ENCODE measurements at places on chromosomes 11 and 22. TPM values are rescaled to one million over a fixed set of nuclear protein-coding genes. Genes with fewer than 3 reads are reported as not detected.

Gene MN1
- not detected for total RNA-seq

DNA sequence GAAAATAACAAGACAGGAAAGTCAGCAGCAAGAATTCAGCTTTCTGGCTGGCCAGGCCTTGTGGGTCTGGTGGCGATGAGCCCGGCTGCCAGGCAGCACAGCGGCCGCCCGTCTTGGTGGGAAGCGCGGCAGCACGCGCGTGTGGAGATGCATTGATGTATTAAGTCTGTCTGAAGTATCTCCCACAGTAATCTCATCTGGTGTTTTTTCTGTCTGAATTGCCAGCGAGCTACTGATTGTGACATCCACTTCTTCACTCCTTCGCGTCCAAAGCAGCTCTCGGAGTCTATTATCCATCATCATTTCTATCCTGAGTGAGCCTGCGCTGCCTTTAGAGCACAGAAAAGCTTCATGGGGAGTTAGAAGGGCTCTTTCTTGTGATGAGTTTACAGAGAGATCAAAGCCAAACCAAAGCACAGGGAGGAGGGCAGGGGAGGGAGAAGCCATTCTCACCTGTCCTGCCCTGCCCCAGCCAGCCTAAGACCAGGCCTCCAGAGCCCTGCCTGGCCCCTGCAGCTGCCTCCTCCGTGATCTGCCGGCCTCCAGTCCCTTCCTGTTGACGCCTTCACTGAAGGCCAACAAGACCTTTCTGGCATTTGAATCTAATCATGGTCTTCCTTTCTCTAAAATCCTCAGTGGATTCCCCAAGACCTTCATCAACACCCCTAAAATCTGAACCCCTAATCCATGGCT lies 1419.0 kb downstream of the TBC1D22A start:
- DNase-seq, result no peak
- no peak overlapping the region for H3K27ac ChIP-seq
- H3K27me3 ChIP-seq, result peaks cover 3% of the 10 kb centered on the region
- H3K4me1 ChIP-seq, result no peaks in the 10 kb centered on the region

DNA sequence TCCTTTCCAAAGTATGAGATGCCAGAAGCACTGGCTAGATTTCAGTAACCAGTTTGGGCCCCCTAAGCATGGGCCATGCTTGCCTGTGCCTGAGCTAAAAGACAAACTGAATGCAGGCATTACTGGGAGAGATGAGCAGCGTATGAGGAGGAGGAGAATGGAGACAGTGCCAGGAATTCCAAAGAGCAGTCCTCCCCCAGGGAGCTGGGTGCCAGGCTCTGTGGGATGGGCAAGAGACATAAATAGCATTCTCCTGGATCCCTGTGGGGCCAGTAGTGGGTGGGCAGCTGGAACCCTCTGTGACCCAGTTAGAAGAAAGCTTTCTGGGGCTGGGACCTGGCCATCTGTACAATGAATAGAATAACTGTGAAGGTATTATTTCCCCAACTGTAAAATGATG lies 235.6 kb downstream of the KCNA4 start:
- no peak overlapping the region for H3K27ac ChIP-seq
- no peak for DNase-seq
- no peaks in the 10 kb centered on the region for H3K4me1 ChIP-seq
- no peak overlapping the region for H3K4me3 ChIP-seq
- no peaks in the 10 kb centered on the region for H3K36me3 ChIP-seq

DNA sequence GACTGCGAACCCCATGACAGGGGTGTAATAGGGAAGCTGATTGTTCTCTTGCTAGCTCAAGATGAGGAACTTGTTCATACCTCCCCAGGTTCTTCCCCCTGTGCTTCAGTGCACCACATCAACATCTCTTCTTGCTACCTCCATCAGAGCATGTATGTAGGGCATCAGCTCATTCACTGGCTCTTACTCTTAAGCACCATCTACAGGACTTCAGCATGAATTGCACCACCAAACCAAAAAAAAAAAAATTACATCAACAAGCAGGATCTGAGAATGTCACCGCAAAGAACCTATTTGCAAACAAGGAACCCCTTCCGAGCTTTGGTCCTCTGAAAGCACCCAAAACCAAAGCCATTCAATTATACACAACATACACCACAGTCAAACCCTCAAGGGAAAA lies 2226.5 kb upstream of the RAG2 start:
- no peak overlapping the region for H3K27ac ChIP-seq
- no peak overlapping the region for H3K4me3 ChIP-seq
- no peaks in the 10 kb centered on the region for H3K4me1 ChIP-seq
- H3K36me3 ChIP-seq, result no peaks in the 10 kb centered on the region
- H3K27me3 ChIP-seq, result no peaks in the 10 kb centered on the region
- DNase-seq, result no peak

DNA sequence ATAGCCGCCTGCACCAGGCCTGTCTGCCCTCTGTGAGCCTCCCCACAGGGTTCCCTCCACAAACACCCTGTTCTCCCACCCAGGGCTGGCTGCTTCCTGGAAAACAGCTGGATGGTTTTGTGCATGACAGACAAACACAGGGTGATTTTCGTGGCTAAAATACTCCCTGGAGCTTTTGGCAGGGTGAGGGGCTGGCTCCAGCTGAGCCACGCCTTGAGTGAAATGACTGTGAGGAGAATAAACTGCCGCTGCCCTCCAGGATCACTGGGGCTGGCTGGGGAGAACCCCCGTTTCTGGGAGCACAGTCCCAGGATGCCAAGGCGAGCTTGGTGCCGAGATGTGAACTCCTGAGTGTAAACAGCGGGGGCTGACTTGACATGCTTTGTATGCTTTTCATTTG lies 20.3 kb upstream of the PPP6R3 start:
- H3K4me3 ChIP-seq, result no peak overlapping the region
- no peak for DNase-seq
- no peak overlapping the region for H3K27ac ChIP-seq
- no peaks in the 10 kb centered on the region for H3K36me3 ChIP-seq

DNA sequence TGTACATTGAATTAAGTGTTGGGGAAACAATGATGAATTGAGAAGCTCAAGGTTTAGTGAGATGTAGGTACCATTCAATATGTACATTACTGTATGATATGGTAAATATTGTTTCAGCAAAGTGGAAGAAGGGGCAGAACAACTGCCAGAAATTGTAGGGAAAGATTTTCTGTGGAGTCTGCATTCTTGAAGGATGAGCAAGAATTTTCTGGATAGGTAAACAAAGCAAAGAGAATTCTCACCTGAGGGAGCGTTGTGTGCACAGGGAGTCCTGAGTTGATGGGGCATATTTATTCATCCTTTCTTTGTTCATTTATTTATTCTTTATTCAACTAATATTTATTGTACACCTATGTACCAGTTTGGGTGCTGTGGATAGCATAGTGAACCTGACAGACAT lies 83.2 kb downstream of the TMEM135 start:
- DNase-seq, result no peak
- H3K36me3 ChIP-seq, result no peaks in the 10 kb centered on the region
- H3K4me3 ChIP-seq, result no peak overlapping the region
- no peaks in the 10 kb centered on the region for H3K27me3 ChIP-seq

DNA sequence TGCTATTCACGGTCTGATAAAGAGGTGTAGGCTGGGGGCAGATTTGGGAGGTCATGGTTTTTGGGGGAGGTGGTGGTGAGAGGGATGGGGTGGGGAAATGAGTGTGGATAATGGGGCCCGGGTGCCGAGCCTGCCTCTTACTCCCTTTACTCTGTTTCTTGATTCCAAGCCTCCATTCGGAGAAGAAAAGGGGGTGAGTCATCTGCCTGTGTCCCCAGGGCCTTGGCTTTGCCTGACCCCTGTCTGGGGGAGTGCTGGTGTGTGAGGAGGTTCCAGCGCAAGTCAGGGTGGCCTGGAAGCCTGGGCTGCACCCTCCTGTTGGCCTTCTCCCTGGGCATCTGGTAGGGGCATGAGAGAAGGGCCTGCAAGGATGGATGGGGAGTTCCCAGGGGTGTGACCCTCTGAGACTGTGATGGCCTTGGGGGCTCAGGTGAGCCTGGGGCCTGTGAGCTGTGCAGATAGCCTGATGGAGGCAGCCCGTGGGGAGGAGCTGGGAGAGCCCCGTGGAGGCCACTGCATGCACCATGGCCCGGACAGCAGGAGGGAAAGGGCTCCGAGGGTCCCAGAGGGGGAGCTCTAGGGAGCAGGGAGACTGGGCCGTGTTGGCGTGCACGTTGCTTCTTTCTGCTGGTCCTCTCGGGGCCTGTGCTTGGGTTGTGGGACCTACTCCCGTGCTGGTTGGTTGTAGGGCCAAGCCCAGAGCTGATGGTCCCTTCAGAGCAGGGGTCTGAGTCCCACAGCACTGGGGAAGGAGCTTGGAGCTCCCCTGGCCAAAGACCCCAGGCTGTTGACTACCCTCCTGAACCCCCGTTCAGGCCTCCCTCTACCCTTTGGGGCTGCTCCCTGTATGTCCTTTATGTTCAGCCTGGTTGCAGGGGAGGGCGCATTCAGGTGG lies 26.3 kb upstream of the ACR start:
- no peaks in the 10 kb centered on the region for H3K36me3 ChIP-seq
- DNase-seq, result no peak
- H3K4me1 ChIP-seq, result no peaks in the 10 kb centered on the region
- no peaks in the 10 kb centered on the region for H3K27me3 ChIP-seq
- no peak overlapping the region for H3K27ac ChIP-seq

DNA sequence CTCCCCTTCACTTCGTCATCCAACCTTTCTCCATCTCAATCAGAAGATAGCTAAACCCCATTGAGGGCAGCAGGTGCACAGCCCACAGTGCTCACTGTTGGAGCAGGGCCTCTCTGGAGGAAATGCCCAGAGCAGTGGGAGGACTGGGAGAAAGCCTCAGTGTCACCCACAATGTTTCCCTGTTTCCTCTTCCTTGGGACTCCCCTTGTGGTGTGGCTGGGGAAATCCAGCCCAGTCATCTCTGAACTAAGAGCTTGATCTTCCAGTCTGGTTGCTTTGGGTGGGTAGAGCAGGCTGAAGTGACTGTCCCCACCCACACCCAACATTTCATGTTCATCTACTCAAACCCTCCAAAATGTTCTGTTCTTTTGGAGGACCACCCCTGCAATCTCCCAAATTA lies 29.8 kb upstream of the EED start:
- no peaks in the 10 kb centered on the region for H3K27me3 ChIP-seq
- H3K36me3 ChIP-seq, result no peaks in the 10 kb centered on the region
- H3K4me1 ChIP-seq, result peaks cover 35% of the 10 kb centered on the region
- peak overlapping the region; percentile 81 for H3K27ac ChIP-seq
- DNase-seq, result peak; percentile 22

All from activated B cell treated with CpG ODN at 0.5 μM for 24 hours (primary cell).